ENCODE measurements at places on chromosomes 11 and 22.

DNA sequence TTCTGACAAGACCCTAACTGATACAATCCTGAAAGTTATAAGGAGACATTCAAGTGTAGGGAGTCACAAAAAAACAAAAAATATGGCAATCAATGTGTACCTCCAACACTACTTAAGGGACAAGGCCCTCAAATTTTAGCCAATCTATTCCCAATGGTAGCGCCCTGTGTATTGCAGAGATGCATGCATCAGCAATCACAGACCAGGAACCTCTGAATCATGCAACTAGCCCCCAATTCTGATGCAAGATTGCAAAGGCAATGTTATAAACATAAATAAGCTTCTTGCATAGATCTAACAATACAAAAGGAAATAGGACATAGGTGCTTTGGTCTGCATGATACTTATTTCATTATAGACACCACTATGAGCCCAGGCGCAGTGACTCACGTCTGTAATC, 29.7 kb upstream of the SIK2 start:
- no peak for DNase-seq

- no peak for DNase-seq
These were observed 60.1 kb downstream of the RAB30 start for GRCh38 chr11:83011333-83012167.

GRCh38 chr22:43891360-43892182, at the start of gene PNPLA5:
PNPLA5 (minus strand) TSS chr22:43892013; CDS start chr22:43891880, 133 bp downstream.
- DNase-seq: peak; percentile 9

GRCh38 chr22:33271390-33272161, 213.4 kb upstream of the SYN3 start:
- no peak for DNase-seq

DNA sequence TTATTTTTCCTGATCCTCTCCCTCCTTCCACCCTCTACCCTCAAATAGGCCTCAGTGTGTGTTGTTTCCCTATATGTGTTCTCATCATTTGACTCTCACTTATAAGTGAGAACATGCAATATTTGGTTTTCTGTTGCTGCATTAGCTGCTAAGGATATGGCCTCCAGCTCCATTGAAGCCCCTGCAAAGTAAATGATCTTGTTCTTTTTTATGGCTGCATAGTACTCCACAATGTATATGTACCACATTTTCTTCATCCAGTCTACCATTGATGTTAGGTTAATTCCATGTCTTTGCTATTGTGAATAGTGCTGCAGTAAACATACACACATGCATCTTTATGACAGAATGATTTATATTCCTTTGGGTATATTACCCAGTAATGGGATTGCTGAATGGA, 13.3 kb upstream of the RASSF10 start:
- DNase-seq: no peak

Data from inflammatory macrophage treated with lipopolysaccharide for 1 hour (primary cell).